ENCODE measurements at places on chromosomes 5 and 9.
A peak's percentile ranks its signal among the peaks of the same experiment; 100 is the strongest.

GRCh38 chr5:54302267-54302687, 8.1 kb downstream of the ARL15 start:
- no peak for DNase-seq

DNA sequence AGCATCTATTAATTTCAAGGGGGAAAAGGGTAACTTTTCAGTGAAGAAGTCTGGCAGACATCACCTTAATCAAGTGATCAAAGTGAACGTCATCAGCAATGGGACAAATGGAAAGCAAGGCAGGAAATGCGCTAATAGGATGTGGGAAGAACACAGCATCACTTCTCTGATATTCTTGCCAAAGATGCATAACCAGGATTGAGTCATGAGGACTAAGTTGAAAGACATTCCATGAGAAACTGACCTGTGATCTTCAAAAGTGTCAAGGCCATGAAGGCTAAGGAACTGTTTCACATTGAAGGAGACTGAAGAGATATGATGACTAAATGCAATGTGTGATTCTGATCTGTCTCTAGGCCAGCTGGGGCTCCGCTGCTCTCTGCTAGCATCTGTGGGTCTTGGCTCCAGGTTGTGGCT, 92.9 kb downstream of the NDFIP1 start:
- DNase-seq = no peak

- DNase-seq = no peak
Observed at GRCh38 chr5:136016945-136017530, 11.8 kb upstream of the TGFBI start.

- no peak for DNase-seq
Observed at GRCh38 chr9:137368431-137369035, 54.4 kb downstream of the EXD3 start.

DNA sequence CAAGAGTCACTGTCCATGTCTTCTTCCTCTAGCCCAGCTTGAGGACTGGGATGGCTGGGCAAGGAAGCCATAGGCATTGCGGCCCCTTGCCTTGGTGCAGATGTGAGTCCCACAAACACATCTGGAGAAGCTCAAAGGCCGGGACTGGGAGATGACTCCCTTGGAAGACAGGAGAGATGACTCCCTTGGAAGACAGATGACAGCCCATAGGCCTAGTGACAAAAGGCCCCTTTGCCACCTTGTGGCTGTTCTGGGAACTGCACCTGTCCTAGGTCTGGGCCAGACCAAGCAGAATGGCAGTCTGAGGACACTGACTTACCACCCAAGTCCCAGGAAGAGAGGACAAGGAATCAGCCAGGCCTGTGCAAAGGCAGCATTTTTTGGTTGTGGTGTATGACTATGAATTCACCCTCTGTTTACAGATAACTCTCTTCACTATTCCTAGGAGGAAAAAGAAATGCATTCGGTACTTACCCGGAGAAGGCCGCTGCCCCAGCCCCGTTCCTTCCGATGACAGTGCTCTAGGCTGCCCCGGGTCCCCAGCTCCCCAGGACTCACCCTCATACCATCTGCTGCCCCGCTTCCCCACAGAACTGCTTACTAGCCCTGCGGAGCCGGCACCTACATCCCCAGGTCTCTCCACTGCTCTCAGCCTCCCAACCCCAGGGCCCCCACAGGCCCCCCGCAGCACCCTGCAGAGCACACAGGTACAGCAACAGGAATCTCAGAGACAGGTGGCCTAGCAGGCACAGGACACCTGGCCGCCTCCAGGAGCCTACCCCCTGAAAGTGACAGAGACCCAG, 30.8 kb downstream of the SKP1 start:
- DNase-seq = peak; percentile 71

DNA sequence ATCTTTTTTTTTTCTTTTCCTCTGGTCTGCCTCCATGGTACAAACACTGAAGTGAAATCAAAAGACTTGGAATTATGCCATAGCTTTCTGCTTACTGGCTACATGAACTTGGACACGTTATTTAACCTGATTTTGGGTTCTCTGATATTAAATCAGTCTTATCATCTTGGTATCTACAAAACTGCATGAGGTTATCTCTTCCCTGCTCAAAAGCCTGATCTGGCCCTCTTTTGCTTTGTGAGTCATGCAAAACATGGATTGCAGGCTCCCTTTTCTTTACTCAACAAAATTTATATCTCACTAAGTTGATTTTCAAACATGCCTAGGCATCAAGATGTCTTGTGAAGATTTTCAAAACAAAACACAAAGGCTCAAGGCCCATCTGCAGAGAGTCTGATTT, 45.9 kb upstream of the FST start:
- DNase-seq = no peak

DNA sequence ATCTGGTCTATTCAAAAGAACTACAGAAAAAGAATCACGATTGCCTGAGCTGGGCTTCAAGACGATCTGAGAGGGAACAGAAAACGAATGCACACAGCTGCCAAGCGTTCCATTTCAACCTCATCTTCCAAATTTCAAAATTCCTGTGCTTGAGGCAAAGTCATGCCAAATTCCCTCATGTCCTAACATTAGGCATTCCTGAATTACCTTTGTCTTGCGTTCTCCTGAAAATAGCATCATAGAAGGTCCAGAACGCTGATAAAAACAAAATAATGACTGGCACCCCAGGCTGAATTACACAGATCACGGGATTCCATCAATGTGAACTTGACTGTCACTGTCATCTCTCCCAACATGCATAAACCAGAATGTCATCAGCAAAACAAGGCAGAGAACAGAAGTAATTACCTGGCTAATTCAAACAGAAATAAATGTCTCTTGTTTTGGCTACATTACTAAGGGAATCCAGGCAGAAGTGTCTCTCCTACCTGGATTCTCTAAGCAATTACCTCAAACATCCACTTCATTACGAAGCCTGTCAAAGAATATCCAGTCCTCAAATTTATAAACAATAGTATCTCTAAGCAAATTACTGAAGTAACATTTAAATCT, 12.0 kb upstream of the CDH6 start:
- no peak for DNase-seq

- DNase-seq = no peak
Observed at GRCh38 chr5:160643616-160644240, 208.3 kb downstream of the ATP10B start.

DNA sequence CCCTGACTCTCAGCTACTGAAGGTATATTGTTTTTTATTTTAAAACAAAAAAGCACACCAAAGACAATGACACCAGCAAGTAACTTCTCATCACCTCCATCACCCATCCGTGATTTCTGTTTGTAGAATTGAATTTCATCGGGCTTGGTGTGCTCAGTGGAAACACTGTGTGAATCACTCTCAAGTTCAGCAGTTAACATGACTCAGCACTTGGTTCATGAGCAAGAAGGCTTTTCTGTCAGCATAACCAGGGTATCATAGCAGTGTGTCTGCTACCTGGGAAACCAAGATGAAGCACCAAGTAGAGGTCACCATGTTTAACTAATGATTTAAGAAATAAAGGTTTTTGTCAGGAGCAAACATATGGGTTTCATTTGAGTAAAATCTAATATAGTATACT, 123.7 kb downstream of the INSYN2B start:
- DNase-seq = no peak

GRCh38 chr5:57676222-57677098, 193.8 kb upstream of the ACTBL2 start:
- no peak for DNase-seq

DNA sequence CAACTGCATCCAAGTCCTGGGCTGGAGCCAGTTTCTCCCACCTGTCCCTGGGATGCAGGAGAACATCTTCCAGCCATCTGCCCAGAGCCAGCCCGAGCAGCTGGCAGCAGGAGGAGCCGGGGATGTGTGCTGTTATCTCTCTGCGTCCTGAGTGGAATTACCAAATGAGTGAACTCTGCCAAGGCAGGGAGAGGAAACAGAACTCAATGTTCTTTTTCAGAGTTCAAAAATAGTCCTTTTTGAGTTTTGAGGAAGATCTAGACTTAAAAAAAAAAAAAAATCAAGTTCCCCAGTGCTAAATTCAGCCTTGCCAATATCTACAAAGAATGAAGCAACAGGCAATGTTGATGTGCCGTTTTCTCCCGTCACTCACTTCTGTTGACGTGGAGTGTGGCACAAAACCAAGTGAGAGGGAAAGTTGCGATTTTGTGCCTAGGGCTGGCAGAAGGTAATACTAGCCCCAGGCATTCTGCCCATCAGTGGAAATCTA, 56.2 kb downstream of the TMOD1 start:
- no peak for DNase-seq

DNA sequence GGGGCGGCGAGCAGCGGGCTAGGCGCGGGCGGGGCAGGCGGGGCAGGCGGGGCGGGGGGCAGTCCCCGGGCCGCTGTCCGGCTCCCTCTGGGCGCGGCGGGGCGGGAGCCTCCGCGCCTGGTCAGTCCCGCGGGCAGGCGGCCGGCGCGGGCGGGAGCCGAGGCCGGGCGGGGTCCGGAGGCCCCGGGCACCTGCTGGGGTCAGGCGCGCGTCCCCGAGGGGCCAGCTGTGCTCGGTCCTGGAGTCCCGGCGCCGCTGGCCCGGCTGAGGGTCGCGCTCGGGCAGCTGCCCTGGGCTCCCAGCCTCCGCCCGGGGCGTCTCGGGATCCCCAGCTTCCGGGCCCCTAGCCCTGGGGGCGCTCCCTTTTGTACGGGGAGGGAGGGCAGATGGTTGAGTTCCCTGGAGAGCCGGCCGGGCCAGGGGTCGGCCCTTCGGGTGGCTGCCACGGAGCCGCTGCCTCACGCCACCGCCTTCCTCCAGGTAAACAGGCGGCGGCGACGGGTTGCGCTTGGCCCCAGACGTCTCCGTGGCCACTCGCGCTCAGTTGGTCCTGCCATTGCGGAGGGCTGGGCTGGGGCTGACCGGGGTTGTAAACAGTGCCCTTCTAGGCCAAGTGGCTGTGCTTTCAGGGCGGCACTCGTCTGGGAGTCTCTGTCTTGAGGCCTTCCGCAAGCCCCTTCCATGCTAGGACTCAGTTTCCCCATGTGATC, 473 bp downstream of the ZBTB34 start:
- DNase-seq = no peak

- no peak for DNase-seq
Observed at GRCh38 chr9:88446728-88447127, 58.5 kb downstream of the SPIN1 start.

DNA sequence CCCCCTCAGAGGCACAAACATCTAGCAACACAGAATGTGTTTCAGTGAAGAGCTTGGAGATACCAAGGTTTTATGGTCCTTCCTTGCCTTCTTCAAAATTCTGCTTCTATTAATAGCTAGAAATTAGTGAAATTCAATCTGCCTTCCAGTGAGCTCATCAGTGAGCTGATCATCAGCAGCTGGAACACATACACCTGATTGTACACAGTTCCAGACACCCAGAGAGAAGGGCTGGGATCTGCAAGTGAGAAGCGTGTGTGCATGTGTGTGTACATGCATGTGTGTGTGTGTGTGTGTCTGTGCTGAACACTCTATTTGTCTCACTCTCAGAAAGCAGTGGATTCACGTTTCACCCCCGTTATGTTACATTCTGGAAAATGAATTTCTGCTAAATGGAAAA, 28.5 kb downstream of the CFAP90 start:
- DNase-seq = no peak

DNA sequence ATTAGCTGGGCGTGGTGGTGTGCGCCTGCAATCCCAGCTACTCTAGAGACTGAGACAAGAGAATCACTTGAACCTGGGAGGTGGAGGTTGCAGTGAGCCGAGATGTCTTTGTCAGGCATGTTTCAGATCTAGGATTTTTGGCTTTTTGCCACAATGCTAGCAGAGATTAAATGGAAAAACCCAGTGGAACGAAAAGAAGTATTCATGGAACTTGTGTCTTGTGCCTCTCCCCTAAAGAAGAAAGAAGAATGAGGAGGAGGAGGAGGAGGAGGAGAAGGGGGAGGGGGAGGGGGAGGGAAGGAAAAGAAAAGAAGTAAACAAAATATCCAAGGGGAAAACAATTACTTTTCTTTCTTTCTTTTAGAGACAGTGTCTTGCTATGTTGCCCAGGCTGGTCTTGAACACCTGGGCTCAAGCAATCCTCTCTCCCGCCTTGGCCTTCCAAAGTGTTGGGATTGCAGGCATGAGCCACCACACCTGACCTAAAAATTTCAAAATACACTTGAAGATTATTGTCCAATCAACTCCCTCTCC, 106.0 kb downstream of the ARRDC3 start:
- DNase-seq = no peak
